ENCODE measurements at places on chromosomes 5 and 9.
A peak's percentile ranks its signal among the peaks of the same experiment; 100 is the strongest.

DNA sequence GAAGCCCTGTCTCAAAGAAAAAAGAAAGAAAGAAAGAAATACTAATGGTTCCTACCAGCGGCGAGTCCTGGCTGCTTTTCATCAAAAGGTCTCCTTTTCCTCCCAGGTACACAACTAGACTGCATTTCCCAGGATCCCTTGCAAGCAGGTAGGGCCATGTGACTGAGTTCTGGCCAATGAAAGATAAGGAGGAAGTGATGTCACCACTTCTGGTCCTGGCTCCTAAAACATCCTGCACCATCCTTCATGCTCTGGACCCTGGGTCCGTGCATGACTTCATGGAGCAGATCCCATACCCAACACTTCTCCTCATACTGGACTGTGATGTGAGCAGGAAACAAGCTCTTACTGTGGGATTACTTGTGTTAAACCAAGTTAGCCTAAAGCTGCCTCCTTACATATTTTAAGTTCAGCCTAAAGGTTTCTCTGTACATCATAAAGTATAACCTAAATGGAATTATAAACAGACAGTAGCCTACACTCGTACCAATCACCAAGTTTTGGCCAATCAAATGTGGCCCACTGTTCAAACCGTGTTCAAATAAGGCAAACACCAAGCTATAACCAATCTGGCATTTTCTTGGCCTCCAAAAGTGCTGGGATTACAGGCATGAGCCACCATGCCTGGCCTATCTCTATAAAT, 30.2 kb upstream of the FUBP3 start:
- no peaks in the 10 kb centered on the region for H3K36me3 ChIP-seq
- no peak overlapping the region for H3K27ac ChIP-seq

DNA sequence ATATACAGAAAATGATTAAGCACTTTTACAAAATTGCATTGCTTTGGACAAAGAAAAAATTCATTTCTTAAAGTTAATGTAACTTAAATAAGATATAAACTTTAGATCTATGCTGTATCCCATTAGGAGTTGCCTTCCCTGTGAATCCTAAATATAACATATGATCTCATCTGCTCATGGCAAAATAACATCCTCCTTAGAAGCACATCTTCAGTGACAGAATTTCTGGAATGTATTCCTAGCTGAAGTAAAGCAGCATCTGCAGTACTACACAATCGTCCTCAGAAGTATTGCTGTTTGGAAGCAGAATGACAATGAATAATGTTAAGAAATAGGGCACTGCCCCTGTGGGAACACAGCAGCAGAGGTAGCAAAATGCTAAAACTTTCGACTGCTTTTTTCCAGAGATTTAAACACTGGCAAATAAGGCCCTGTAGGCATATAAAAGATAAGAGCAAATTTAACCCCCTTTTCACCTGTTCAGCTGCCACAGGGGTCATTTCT, 571.0 kb downstream of the PTPRD start:
- no peaks in the 10 kb centered on the region for H3K36me3 ChIP-seq
- DNase-seq: no peak
- no peaks in the 10 kb centered on the region for H3K27me3 ChIP-seq
- no peak overlapping the region for H3K4me3 ChIP-seq
- H3K4me1 ChIP-seq: no peaks in the 10 kb centered on the region

GRCh38 chr5:3197304-3198073, 398.1 kb upstream of the IRX1 start:
- no peak for DNase-seq
- H3K36me3 ChIP-seq: no peaks in the 10 kb centered on the region
- H3K4me3 ChIP-seq: no peak overlapping the region
- no peak overlapping the region for H3K27ac ChIP-seq
- H3K27me3 ChIP-seq: no peaks in the 10 kb centered on the region

DNA sequence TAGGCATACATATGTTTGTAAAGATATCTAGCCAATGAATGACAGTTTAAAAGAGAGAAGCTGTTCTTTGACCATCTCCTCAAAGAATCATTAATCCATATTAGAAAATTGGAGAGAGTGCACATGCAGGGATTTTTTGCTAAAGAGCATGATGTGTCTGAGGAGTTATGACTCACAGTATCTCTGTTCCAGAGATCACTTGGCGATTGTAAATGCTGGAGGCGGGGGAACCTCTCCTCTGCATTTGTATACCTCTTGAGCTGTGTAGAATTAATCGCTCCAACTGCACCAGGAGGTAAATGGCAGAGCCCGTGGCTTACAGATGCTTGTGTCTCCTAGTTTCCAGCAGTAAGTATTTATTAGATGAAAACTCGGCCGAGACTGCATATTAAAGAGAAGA, 3.6 kb upstream of the SPATA31D1 start:
- DNase-seq: no peak
- no peak overlapping the region for H3K4me3 ChIP-seq
- H3K36me3 ChIP-seq: no peaks in the 10 kb centered on the region
- no peak overlapping the region for H3K27ac ChIP-seq

DNA sequence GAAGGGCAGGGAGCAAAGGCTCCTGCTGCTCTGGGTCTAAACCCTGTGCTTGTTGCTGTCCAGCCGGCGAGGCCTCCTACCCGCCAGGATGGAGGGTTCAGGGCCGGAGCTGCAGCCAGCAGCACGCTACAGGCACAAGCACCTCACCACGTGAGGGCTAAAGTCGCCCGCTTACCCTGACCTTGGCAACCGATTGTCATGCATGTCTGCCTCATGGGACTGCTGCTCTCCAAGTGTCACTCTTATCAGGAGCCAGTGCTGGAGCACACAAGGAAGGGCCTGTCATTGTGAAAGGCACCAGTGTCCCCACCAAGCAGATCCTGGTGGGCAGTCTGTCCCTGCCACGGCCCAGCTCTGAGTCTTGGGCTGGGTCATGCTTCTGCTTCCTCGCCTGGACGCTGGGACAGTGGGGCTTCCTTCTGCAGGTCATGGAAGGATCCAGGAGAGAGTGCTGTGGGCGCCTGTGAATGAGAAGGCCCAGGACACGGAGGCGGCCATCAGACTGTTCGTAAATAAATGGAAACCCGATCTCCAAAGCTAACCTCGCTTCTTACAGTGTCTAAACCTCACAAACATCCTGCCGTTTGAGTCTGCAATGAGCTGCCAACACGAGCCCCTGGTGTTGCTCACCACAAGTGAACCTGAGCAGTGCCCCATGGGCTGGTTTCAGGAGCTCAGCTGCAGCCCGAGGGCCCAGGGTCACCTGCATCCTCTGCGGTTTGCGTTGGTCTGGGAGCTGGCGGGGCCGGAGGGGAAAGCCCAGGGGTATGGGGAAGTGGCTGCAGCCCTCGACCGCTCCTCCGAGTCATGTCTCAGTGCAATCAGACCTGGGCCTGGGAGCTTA, 58.2 kb upstream of the RXRA start:
- H3K36me3 ChIP-seq: no peaks in the 10 kb centered on the region
- no peak overlapping the region for H3K27ac ChIP-seq
- peaks cover 8% of the 10 kb centered on the region for H3K27me3 ChIP-seq
- H3K4me1 ChIP-seq: peaks cover 24% of the 10 kb centered on the region
- peak overlapping the region; percentile 40 for H3K4me3 ChIP-seq

- H3K27ac ChIP-seq: no peak overlapping the region
- H3K27me3 ChIP-seq: no peaks in the 10 kb centered on the region
- peaks cover 41% of the 10 kb centered on the region for H3K4me1 ChIP-seq
- H3K4me3 ChIP-seq: no peak overlapping the region
- DNase-seq: no peak
Observed at GRCh38 chr9:130126721-130127433, 45.3 kb upstream of the NCS1 start.

- DNase-seq: no peak
- no peak overlapping the region for H3K4me3 ChIP-seq
- no peak overlapping the region for H3K27ac ChIP-seq
Observed at GRCh38 chr5:59519338-59519737, 374.2 kb downstream of the PDE4D start.

GRCh38 chr9:71629578-71630215, 138.6 kb downstream of the CEMIP2 start:
- H3K4me1 ChIP-seq: no peaks in the 10 kb centered on the region
- no peaks in the 10 kb centered on the region for H3K36me3 ChIP-seq
- no peak overlapping the region for H3K27ac ChIP-seq
- no peak for DNase-seq

DNA sequence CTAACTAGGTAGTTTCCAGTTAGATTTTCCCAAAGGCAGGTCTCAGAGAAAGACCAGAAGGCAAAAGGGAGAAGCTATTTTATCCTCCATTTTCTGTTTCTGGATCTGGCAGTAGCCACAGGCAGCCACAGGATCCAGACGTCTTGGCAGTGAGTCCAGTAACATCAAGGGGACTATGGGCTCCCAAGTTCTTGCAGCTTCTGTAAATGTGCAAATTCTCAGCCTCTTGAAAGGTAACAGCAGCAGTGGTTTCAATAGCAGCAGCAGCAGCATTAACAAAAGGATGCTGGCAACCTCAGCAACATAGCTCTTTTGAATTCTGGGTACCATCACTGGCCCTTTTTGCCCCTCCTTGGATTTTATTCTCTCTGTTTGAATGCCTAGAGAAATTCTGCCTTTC, 27.1 kb upstream of the IL33 start:
- H3K27me3 ChIP-seq: peaks cover 8% of the 10 kb centered on the region
- H3K36me3 ChIP-seq: no peaks in the 10 kb centered on the region
- H3K4me3 ChIP-seq: no peak overlapping the region

DNA sequence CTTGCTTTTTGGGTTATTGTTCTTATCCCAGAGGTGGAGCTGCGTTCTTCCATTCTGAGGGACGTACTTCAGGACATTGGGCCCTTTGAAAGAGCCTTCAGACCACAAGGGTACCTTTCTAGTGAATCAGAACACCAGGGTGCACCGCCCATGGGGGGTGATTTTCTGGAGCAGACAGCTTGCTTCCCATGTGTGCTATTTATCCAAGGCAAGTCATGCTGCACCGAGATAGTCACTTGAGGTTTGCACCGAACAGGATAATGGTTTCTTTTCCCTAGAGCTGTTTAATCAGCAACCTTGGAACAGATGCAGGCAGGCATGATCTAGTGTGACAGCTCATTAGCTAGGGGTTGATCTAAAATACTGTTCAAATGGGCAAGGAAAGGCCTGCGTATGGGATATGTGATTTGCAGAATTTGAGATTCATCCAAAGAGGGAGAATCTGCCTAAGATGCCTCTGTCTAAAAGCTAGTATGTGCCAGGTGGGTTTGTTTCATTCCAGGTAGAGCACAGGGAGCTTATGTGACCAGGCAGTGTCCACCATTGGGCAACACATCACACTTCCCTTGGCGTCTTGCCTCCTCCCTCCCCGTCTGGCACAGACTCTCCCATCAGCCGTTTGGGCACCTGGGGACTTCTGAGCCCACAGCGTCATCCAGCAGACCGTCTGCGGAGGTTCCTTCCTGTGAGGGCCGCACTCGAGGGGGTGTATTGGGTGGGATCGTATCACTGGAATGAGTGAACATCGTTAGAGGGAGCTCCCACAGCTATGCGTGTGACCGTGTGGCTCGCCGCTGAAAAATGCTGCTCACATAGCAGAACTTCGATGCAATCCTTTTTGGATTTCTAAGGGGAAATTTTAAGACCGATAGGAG, 23.0 kb downstream of the ABL1 start:
- DNase-seq: no peak
- H3K27ac ChIP-seq: no peak overlapping the region
- H3K27me3 ChIP-seq: no peaks in the 10 kb centered on the region
- no peaks in the 10 kb centered on the region for H3K4me1 ChIP-seq
- peaks cover 7% of the 10 kb centered on the region for H3K36me3 ChIP-seq

DNA sequence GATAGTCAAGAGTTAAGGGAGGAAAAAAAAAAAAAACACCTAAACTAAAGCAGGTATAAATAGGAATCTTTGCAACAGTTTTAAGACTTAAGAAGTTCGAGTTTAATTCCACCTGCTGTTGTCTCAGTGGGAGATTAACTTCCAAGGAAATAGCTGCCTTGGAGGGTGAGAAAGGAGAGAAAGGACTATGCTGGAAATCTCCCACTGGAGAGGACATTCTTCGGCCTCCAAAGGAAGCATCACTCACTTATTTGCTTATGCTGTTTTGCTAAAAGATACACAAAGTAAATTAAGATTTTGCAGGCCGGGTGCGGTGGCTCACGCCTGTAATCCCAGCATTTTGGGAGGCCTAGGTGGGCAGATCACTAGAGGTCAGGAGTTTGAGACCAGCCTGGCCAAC, 317.9 kb upstream of the MPDZ start:
- no peaks in the 10 kb centered on the region for H3K4me1 ChIP-seq
- no peak overlapping the region for H3K4me3 ChIP-seq
- H3K36me3 ChIP-seq: no peaks in the 10 kb centered on the region

- H3K27me3 ChIP-seq: no peaks in the 10 kb centered on the region
- H3K27ac ChIP-seq: no peak overlapping the region
- no peak for DNase-seq
- H3K4me1 ChIP-seq: no peaks in the 10 kb centered on the region
Observed at GRCh38 chr5:136749016-136749415, 383.7 kb upstream of the TRPC7 start.

- H3K27ac ChIP-seq: peak overlapping the region; percentile 47
- DNase-seq: no peak
Observed at GRCh38 chr5:32123058-32123805, 50.9 kb downstream of the GOLPH3 start.

DNA sequence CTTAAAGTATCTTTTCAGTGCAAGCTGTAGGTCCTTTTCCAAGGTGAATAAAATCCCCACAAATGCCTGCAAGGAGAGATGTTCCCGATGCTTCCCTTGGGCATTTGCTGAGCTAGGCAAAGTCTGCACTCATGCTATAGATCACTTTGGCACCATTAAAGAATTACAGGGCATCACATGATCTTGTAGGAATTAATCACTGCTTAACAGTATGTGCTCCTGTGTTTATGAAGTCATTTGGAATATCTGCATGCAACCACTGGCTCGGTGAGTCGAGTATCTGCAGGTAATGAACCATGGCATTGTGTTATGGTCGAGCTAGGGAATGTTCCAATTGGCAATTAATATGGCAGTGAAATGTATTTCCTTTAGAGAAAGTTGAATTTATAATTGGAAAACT, 615.1 kb downstream of the TLE1 start:
- no peaks in the 10 kb centered on the region for H3K4me1 ChIP-seq
- no peak for DNase-seq
- H3K27ac ChIP-seq: no peak overlapping the region
- no peak overlapping the region for H3K4me3 ChIP-seq
- H3K36me3 ChIP-seq: no peaks in the 10 kb centered on the region
- H3K27me3 ChIP-seq: no peaks in the 10 kb centered on the region

DNA sequence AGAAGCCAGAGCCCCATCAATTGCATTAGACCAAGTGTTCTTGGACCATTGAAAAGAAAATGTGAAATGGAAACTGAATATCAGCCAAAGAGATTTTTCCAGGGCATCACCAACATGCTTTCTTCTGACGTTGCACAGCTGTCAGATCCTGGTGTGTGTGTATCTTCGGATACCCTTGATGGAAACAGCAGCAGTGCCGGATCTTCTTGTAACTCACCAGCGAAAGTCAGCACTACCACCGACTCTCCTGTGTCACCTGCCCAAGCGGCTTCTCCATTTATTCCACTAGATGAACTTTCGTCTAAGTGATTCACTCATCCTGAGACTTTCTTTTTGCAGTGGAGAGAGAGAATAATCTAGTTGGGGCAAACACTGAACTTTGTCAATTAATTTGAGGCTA, 75.7 kb downstream of the PIP5K1B start:
- no peaks in the 10 kb centered on the region for H3K36me3 ChIP-seq
- H3K27me3 ChIP-seq: no peaks in the 10 kb centered on the region
- H3K4me3 ChIP-seq: no peak overlapping the region
- no peak for DNase-seq

- no peak for DNase-seq
- peaks cover 60% of the 10 kb centered on the region for H3K4me1 ChIP-seq
- H3K27ac ChIP-seq: peak overlapping the region; percentile 89
- H3K4me3 ChIP-seq: no peak overlapping the region
- peaks cover 22% of the 10 kb centered on the region for H3K36me3 ChIP-seq
Observed at GRCh38 chr9:110133059-110133458, 74.9 kb downstream of the C9orf152 start.

- no peaks in the 10 kb centered on the region for H3K4me1 ChIP-seq
- H3K27ac ChIP-seq: no peak overlapping the region
- H3K4me3 ChIP-seq: no peak overlapping the region
- peaks cover 2% of the 10 kb centered on the region for H3K36me3 ChIP-seq
- no peak for DNase-seq
Observed at GRCh38 chr5:40355846-40356245, 323.9 kb upstream of the PTGER4 start.

Measured in memory B cell (primary cell).